ENCODE measurements at places on chromosomes 2 and 18.

DNA sequence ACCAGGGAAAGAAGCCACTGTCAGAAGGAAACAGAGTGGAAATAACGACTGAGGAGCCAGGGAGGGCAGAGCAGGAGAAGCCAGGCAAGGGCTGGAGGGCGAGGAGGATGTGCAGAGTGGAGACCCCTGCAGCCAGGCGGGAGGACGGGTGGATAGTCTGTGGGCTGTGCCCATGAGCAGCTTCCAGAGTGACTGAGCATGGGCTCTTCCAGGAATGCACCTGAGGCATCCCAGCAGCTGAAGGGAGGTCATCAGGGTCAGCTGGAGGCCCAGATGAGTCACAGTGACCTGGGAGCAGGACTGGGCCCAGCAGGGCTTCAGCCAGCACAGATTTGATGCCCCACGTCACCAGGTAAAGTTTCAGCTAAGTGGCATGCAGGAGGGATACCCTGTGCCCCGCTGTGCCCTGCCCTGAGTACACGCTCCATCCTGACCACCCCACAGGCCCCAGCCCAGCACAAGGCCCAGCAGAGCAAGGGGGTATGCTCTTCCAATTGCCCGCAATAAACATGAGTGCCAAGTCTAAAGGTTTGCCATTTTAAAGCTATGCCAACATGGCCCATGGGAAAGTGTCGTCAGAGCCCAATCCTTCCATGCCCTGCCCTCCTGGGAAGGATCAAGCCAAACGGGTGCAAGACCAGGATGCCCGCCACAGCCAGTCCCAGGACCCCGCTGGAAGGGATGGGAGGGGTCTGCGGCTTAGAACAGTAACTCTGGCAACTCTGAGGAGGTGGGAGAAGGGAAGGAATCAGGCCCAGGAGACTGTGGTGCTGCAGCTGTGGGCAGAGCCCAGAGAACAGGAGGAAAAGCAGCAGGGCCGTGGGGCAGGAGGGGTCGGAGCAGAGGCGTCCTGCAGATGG, 85.7 kb downstream of the SEPTIN10 start:
- no peak for DNase-seq

- DNase-seq: no peak
Observed at GRCh38 chr18:60643009-60643408, 270.4 kb upstream of the MC4R start.

DNA sequence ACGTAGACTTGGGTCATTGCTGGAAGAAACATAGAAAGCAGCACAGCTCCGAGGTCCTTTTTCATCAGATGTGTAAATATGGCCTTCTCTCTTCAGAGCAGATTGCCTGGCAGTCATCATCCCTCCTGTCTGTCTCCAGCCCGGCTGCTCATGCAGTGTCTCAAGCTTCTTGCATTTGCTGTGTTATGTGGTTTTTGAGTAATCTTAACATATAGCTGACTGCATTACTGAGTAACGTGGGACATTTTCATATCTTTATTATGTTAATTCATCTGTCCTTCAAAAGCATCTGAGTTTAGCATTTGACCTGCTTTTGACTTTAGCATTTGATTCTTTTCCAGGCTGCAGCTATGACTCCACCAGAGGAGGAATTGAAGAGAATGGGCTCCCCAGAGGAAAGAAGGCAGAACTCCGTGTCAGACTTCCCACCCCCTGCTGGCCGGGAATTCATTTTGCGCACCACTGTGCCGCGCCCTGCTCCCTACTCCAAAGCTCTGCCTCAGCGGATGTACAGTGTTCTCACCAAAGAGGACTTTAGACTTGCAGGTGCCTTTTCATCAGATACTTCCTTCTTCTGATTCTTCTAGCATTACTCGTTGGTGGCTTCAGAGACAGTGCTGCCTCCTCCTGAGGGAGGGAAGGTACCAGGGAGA, 116.2 kb downstream of the RAB3GAP1 start:
- DNase-seq: no peak

GRCh38 chr2:40474306-40474705, 22.4 kb upstream of the SLC8A1 start:
- no peak for DNase-seq

- no peak for DNase-seq
Observed at GRCh38 chr18:7711495-7711894, 144.4 kb downstream of the PTPRM start.

GRCh38 chr2:59395119-59395518, 1154.0 kb upstream of the FANCL start:
- no peak for DNase-seq

All from hematopoietic multipotent progenitor cell treated with erythropoietin and hydrocortisone succinate and interleukin-3 and kit ligand, for 15 days (in vitro differentiated cells).